NCI-H1436 (cell line): ENCODE measurements at places on chromosomes 13 and 19.

DNA sequence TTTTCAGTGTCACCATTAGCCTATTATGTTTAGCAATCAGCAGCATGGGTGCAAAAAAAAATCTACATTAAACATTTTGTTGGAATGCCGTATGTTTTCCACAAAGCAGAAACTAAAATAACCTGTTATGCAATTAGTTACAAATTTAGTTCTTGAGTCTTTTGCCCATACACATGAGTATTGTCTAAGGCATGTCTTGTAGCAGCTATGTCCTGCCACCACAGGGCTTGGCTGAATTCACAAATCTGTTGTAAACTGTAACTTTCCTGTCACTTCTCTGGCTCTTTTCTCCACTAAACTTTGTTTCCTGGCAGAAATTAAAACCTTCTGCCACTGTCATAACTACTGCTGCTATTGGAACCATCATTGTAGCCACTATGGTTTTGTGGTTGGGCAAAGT lies 277.9 kb upstream of the SPRY2 start:
- DNase-seq: no peak

DNA sequence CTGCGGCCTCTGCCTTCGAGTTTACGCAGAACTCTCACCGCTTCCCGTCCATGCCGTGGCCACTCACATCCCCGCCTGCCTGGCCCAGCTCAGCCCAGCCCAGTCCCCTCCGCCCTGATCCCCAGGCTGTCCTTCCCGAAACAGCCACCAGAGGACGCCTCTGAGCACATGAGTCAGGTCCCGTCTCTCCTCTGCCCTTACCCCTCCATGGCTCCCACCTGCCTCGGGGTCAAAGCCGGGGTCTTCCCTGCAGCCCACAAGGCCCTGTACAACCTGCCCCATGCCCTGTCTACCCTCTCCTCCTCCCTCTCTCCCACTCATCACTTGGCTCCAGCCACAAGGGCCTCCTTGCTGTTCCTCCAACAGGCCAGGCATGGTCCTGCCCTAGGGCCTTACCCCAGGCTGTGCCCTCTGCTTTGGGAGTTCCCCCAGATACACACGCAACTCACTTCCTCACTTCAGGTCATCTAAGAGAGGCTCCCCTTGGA lies 8.1 kb upstream of the SEMA6B start:
- DNase-seq: no peak

GRCh38 chr19:18496167-18496979 lies 25.5 kb downstream of the ELL start:
- no peak for DNase-seq

- no peak for DNase-seq
These were observed 88.2 kb downstream of the STK24 start for GRCh38 chr13:98488736-98489135.

DNA sequence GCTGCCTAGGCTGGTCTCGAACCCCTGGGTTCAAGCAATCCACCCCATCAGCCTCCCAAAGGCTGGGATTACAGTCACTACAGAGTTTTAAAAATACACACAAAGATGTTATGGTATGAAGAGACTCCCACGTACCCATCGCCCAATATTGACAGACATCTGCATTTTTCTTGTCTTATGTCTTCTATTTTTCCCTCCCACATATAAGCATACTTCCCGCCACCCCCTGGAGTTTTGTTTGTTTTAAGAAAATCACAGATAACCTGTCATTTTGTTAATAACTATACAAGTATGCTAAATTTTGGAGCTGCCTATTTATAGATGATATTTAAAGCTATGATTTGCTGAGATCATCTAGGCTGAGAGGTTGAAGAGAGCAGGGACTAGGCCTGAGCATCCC lies 6.2 kb upstream of the SMG9 start:
- no peak for DNase-seq

DNA sequence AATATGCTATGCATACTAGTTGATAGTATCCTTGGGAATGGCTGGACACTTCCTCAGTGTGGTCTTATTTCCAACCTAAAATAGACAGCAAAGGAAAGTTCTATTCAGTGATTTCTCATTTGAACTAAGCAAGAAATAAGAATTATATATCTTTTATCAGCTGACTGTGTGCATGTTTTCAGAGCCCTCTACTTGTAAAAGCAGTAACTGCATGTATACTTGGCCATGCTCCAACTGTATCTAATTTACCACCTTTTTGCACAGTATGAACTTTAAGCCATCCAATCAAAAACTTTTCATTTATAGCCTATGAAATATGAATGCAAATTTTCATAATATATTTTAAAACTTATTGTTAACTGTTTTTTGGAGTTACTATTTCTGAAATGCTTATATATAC lies 136.4 kb upstream of the PCDH9 start:
- DNase-seq: no peak

GRCh38 chr13:62643007-62643483 lies 1227.4 kb upstream of the PCDH20 start:
- no peak for DNase-seq

- DNase-seq: peak; percentile 7
These were observed 214.4 kb downstream of the RAP2A start for GRCh38 chr13:97648171-97648880.

GRCh38 chr13:31322026-31322425 lies 122.3 kb downstream of the B3GLCT start:
- no peak for DNase-seq

DNA sequence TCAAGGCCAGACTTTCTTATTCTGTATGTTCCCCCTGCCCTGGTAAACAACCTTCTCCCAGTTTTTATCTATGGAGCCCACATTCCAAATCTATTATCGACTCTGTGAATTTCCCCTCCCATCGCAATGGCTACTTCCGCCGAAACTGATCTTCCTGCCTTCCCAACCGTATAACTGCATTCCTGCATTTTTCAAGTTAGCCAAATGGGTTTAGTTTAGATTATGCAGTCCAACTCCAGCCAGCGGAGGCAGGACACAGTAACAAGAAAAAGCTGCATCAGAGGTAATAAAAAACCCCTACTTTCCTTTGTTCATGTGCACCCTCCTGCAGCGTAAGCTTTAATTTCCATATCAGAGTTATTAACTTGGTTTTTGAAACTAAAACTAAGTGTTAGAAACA lies 112.2 kb upstream of the ZNF91 start:
- no peak for DNase-seq

- peak; percentile 14 for DNase-seq
These were observed 8.0 kb downstream of the DNASE2 start for GRCh38 chr19:12872941-12873890.

GRCh38 chr13:21777166-21777565 lies 106.3 kb downstream of the FGF9 start:
- DNase-seq: no peak

DNA sequence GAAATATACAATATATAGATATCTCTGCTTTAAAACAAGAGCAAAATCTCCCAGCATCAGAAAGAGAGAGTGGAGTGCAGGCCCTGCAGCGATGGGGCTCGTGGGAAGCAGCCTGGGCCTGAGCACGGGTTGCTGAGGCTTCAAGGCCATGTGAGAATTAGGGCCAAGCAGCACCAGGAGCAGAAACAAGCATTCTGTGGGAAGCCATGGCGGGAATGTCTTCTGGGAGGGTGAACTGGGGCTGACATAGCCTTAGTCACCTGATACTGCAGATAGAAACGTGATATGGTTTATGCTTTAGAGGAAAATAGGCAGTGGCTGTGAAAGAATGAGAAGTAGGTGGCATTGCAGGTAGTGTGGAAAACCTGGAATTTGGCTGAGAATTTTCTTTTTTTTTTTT lies 472.3 kb downstream of the IRS2 start:
- no peak for DNase-seq

GRCh38 chr13:25378528-25378927 lies 6.8 kb downstream of the ATP8A2 start:
- DNase-seq: no peak

DNA sequence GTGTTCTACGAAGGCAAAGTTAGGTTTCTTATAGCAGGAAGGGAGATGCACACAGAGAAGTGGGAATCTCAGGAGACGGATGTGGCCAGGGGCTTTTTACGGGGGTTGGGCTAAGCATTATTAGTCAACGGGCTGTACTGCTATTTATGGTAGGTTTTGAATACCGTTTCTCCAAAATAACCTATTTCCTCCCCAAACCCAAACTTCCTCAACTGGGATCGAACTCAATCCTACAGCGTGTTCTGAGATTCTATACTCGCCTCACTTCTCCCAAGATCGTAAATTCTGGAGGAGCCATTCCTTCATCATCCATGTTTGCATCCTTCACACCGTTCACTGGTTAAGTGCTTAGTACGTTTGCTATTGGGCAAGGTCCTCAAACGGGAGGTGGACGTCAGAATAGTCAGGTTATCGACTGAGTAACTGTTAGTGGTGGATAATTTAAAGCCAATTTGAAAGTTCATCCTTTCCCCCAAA lies 1.2 kb upstream of the TRIM13 start:
- DNase-seq: no peak

DNA sequence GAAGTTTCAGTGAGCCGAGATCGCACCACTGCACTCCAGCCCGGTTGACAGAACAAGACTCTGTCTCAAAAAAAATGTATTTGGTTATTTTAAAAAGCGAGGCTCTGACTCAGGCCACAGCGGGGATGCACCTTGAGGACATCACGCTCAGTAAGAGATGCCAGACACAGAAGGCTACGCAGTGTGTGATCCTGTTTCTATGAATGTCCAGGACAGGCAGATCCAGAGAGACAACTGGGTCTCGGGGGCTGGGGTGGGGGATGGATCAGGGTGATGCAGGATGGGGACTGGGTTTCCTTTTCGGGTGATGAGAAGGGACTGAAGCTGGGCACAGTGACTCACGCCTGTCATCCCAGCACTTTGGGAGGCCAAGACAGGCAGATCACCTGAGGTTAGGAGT lies 5.4 kb downstream of the MED16 start:
- no peak for DNase-seq

- no peak for DNase-seq
These were observed 23.7 kb upstream of the GPR18 start for GRCh38 chr13:99281811-99282263.

DNA sequence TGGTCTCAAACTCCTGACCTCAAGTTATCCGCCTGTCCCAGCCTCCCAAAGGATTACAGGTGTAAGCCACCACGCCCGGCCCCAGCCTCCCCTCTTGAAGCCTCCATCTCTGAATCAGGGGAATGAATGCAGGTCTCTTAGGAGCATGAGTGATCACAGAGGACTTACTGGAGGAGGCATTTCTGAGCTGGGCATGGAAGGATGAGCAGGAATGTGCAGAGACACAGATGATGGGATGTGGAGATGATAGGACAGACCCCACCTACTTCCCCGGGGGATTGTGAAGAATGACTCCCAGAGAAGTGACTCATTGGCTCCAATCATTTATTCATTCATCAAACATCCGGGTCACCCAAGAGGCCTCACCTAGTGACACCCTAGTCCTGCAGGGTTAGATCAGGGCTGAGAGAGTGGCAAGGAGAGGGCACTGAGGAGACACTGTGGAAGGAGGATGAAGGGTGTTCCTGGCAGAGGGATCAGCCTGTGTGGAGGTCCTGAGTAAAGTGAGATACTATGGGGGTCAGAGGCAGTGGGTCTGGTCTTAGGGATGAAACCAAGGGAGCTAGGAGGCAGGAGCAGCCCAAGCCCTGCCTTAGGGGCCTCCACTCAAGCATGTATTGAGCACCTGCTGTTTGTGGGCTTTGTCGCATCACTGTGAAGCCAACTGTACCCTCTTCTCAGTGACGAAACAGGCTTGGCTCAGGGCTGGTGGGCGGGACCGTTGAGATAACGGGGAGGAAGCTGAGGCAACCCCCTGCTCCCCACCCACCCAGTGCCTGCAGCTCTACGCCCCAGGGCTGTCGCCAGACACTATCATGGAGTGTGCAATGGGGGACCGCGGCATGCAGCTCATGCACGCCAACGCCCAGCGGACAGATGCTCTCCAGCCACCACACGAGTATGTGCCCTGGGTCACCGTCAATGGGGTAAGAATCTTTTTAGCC lies 3.0 kb downstream of the IFI30 start:
- no peak for DNase-seq

DNA sequence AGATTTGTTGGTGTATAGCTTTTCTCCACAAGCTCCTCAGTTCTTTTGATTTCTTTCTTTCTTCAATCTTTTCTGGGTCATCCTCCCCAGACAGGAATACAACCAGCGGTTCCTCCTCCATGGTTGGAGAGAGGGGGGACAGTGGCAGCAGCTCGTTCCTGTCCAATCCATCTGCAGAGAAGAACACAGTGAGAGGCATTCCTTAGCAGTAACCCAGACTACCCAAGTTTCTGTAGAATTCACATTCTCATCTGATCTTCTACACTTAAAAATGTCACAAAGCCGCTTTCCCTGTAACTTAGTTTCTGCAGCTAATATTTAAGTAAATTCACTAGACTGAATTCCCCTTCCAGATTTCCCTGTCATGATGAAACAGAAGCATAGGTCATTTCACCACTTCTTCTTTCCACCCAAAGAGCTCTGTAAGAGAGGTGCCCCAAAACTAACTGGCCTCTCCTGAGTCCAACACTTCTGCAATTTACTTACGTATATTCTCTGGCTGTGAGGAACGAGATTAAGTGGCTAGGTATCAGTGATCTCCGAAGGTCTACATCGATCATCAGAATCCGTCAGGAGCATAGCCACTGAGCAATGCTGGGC lies 171.9 kb downstream of the TBC1D4 start:
- DNase-seq: no peak

GRCh38 chr19:51029718-51030117 lies 3.3 kb upstream of the KLK11 start:
- peak; percentile 58 for DNase-seq

DNA sequence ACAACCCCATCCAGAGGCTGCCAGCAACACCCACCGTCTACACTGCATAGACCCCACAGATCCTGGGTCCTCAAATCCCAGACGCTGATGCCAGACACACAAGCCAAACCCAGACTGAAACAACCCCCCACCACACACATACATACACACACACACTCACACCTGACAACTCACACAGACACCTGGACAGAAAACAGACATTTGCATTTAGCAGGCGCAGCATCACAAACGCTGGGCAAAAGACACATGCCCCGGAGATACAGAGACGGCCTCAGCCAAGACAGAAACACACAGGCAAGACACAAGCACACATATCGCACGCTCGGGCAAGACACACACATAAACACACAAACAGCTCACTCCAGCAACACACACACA lies 1.3 kb downstream of the BBC3 start:
- no peak for DNase-seq

- DNase-seq: no peak
These were observed 279.7 kb downstream of the COG6 start for GRCh38 chr13:39935155-39935554.

GRCh38 chr19:28330831-28331230 lies 882.1 kb downstream of the UQCRFS1 start:
- DNase-seq: no peak

GRCh38 chr13:31209172-31209840 lies 9.5 kb downstream of the B3GLCT start:
- DNase-seq: no peak

DNA sequence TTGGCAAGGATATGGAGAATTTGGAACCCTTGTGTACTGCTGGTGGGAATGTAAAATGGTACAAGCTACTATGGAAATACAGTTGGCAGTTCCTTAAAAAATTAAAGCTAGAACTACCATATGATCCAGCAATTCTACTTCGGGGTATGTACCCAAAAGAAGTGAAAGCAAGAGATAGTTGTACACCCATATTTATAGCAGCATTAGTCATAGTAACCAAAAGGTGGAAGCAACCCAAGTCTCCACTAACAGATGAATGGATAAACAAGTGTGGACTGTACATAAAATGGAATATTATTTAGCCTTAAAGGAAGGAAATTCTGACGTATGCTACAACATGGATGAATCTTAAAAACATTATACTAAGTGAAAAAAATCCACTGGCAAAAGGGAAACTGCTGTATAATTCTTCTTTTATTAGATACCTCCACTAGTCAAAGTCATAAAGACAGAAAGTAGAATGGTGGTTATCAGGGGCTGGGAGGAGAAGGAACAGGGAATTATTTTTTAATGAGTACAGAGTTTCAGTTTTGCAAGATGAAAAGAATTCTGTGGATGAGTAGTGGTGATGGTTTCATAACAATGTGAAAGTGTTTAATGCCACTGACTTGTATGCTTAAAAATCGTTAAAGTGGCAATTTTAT lies 141.6 kb downstream of the RXFP2 start:
- no peak for DNase-seq
